Left kidney (tissue), 8 donors: ENCODE measurements at places on chromosomes 16 and 17. TPM values are rescaled to one million over a fixed set of nuclear protein-coding genes. Genes with fewer than 3 reads are reported as not detected.

CCL8 gene
- polyA plus RNA-seq = 0.15 TPM

DNA sequence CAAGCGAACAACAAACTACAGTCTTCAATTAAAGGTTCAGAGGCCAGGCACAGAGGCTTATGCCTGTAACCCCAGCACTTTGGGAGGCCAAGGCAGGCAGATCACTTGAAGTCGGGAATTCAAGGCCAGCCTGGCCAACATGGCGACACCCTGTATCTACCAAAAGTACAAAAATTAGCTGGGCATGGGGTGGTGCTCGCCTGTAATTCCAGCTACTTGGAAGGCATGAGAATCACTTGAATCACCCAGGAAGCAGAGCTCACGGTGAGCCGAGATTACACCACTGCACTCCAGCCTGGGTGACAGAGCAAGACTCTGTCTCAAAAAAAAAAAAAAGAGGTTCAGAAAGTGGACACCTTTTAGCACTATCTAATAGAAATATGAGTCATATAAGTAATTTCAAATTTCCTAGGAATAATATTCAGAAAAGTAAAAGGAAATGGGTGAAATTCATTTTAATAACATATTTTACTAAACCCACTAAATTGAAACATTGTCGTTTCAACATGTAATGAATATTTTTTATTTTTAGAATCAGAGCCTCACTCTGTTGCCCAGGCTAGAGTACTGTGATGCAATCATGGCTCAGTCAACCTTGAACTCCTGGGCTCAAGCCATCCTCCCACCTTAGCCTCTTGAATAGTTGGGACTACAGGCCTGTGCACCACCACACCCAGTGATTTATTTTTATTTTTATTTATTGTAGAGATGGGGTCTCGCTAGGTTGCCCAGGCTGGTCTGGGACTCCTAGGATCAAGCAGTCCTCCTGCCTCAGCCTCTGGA is 15.2 kb upstream of the MARCHF10 start:
- DNase-seq = no peak

- no peak for DNase-seq
Measured at GRCh38 chr17:38602453-38602852, 3.3 kb downstream of the SRCIN1 start.

GRCh38 chr17:82351254-82351712 is 7.8 kb upstream of the TEX19 start:
- DNase-seq = no peak

GRCh38 chr17:83202002-83203000 is 122.9 kb downstream of the METRNL start:
- DNase-seq = no peak

DNA sequence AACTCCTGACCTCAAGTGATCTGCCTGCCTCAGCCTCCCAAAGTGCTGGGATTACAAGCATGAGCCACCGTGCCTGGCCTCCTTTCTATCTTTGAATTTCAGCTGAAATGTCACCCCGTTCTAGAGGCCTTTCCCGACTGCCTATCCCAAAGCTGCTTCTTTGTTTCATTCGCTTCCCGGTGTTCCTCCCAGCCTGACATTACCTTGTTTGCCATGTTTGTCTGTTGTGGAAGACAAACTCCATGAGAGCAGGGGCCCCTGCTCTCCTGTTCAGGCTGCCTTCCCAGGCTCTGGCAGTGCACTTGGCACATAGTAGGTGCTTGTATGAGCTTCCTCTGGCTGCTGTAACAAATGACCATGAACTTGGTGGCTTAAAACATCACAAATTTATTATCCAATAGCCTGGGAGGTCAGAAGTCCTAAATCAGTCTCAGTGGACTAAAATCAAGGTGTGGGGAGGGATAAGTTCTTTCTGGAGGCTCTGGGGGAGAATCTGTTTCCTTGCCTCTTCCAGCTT is 2.6 kb upstream of the CCL22 start:
- DNase-seq = no peak
